Inflammatory macrophage treated with lipopolysaccharide for 4 hours (primary cell): ENCODE measurements at places on chromosomes 1 and 21.

- peak; percentile 86 for DNase-seq
These were observed 5.1 kb downstream of the AHCYL1 start for GRCh38 chr1:109989506-109990301.

DNA sequence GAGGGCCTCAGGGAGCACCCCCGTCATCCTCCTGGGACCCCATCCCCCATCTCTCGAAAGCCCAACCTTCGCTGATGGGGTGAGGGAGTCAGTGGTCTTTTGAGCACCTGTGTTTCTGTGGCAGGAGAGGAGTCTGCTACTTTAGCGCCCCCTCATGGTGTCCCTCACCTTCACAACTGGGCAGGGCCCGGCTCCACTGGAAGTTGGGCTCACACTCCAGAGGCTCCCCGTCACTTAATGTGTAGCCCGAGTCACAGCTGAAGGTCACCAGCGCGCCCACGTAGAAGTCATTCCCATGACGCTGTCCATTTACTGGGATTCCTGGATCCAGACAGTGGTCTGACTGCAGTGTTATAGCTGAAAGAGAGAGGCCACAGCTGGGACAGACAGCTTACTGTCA is 139.5 kb upstream of the HMGB4 start:
- DNase-seq: no peak

DNA sequence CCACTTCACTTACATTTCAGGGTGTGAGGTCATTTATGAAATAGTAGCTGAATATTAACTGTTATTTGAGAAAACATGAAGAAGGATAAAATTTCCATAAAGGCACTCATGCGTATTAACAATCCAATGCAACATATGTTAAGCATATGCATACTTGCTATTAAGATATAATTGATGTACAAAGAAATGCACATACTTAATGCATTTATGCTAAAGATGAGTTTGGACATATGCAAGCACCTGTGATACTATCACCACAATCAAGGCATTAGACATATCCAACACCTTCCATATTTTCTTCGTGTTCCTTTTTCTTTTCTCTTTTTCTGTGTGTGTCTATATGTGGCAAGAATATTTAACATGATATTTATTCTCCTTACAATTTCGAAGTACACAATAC is 464.8 kb upstream of the BRINP3 start:
- DNase-seq: no peak

GRCh38 chr1:151728151-151729054 is 7.1 kb downstream of the RIIAD1 start:
- DNase-seq: no peak

GRCh38 chr1:234925440-234926263 is 203.0 kb downstream of the TOMM20 start:
- DNase-seq: no peak

GRCh38 chr1:67274623-67275325 is 32.9 kb upstream of the IL12RB2 start:
- no peak for DNase-seq

DNA sequence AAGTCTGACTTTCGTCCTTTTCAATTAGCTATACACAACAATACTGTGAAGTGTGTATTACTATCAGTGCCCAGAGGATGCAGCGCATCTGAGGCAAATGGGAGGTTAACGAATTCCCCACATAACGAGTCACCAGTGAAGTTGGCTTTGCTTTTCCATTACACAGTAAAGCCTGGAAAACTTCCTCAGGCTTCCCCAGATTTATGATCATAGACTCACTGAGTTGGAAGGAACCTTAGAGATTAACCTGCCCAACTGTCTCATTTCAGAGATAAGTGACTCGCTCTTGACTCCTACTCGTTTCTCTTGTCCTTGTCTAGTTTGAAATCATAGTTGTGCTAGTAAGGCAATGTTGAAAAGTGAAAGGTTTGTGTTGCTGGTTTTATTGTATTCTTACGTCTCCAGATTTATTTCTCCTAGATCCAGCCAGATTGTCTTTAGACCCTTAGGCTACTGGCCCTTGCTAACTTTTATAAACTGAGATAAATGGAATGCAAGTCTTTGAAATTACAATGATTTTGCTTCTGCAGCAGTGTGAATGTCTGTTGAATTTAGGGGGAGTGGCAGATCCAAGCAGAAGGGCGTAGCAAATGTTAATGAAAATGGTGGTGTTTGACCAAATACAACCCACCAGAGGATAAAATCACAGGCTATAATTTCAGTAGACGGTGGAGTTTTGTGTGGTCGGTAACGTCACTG is 17.3 kb downstream of the S1PR1 start:
- no peak for DNase-seq

DNA sequence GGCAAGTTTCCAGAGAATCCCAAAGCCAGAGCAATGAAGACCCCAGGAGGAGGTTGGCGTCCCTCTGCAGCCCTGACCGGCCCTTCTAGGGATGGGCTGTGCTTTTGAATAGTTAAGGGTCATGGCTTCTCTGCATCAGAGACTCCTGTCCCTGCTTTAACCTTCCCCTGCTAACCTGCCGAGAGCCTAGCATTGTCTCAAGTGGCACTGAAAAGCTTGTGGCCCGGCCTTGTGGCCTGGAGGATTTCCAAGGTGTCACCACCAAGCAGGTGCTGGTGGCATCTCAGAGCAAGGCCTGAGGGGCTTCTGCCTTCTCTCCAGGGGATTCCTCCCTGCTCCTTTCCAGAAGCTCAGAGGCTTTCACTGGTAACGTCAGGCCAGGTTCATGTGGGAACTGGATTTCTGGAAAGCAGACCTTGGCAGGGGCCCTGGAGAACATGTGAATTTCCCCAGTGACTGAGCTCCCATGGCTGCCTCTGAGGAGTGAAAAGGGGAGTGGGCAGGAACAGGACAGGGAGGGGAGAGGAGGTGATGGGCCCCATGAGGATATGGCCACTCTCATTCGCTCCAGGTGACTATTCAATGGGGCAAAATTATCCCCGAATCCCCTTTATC is 409.9 kb downstream of the PTPRU start:
- DNase-seq: no peak

GRCh38 chr1:155977690-155978324 is 540 bp downstream of the ARHGEF2 start:
- peak; percentile 85 for DNase-seq

- no peak for DNase-seq
These were observed 698.0 kb upstream of the RGS18 start for GRCh38 chr1:191460234-191460633.

GRCh38 chr1:181028615-181029014 is 5.2 kb upstream of the MR1 start:
- DNase-seq: peak; percentile 24

DNA sequence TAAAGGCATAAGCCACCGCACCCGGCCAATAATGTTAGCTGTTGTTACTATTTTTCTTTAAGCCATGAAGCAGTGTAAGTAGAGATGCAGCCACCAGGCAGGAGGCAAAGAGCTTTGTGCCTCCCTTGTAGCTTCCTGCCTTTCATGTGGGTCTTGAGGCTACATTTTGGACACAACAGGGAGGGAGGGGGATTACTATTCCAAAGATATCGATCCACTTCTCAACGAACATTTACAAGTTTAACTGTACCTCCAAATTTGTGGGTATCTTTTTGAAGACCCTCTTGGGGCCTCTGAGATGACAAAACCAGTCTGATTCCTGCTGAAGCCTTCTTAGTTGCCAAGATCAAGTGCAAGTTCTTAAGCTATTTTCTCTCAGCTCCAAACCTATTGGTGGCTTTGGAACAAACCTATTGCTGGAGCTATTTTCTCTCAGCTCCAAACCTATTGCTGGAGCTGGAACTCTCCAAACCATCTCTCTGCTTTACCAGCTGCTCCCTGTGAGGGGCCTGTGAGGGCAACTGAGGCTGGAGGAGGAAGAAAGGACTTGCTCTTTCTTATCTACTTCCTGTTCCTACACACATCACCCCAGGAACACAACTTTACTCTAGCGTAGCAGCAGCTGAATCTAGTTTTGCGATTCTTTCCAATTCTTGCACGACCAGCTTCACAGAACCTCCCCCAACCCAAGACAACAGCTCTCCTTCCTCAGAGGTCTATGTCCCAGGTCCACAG is 16.1 kb upstream of the RCAN3 start:
- DNase-seq: no peak

GRCh38 chr1:32716312-32717148 is 14.0 kb upstream of the SYNC start:
- DNase-seq: no peak

DNA sequence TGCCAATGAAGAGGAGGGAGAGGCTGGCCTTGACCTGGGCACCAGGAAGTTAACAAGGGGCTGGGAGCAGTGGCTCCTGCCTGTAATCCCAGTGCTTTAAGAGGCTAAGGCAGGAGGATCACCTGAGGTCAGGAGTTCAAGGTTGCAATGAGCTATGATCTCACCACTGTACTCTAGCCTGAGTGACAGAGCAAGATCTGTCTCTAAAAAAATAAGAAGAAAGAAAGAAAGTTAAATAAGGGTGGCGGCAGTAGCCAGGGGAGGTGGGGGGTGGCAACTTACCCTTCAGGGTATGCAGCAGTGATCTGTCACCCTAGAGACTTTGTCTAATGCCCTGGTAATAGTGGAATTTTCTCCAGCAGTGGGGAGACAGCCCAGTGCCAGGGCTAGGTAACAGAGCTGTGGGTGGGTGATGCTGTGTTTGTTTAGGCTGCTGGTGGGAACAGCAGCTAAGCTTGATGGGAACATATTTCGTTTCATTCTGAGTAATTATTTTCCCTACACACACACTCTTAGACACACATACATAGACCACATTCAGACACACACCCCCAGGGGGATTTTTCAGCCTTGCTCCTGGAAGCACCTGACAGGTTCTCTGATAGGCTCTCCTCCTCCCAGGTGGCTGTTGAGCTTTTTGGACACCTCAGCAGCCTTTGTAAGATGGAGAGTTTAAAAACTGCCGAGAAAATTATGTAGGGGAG is 11.3 kb upstream of the SYT6 start:
- no peak for DNase-seq

GRCh38 chr1:155015527-155016230 is 13.1 kb downstream of the ZBTB7B start:
- DNase-seq: no peak

DNA sequence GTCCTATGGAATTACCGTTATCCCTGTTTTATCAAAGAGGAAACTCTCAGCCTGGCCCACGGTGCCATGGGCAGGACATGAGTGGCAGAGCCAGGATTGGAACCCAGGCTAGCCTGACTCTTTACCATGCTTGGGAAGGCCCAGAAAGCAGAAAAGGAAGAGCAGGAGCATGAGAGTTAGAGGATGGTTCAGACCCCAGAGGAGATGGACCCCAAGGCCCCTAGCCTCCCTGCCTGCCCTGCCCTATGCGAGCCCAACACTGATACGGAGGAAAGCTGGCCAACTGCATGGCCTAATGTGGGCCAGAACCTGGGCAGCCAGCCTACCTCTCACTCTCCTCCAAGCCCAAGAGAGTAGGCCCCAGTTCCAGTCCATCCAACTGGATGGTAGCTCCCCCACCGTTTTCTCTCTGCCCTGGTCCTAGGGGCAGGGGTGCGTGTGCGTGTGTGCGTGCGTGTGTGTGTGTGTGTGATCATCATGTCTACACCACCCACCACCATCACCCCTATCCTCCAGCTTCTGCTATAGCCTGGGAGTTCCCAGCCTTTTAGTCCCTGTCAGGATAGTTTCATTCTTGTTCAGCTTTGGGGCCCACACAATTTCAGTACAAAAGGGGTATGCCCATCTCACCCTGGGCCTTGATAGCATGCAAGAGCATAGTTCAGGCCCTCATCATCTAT is 15.4 kb upstream of the MEX3A start:
- peak; percentile 61 for DNase-seq

DNA sequence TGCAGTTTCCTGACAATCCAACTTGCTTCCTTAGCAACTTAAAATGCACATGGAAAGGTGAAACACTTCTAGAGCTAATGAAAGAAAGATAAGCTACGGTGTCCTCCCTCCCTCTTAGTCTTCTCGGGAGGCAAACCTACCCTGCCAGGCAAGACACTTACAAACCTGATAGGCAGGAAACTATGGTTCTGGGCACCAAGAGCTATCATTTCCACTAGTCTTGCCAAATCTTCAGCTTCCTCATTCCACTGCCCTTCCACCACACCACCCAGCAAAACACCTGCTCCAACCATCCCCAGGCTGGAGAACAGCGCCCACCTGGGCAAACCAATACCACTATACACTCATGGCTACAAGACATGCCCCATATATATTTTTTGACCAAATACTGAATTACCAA is 15.2 kb downstream of the NDC1 start:
- no peak for DNase-seq

DNA sequence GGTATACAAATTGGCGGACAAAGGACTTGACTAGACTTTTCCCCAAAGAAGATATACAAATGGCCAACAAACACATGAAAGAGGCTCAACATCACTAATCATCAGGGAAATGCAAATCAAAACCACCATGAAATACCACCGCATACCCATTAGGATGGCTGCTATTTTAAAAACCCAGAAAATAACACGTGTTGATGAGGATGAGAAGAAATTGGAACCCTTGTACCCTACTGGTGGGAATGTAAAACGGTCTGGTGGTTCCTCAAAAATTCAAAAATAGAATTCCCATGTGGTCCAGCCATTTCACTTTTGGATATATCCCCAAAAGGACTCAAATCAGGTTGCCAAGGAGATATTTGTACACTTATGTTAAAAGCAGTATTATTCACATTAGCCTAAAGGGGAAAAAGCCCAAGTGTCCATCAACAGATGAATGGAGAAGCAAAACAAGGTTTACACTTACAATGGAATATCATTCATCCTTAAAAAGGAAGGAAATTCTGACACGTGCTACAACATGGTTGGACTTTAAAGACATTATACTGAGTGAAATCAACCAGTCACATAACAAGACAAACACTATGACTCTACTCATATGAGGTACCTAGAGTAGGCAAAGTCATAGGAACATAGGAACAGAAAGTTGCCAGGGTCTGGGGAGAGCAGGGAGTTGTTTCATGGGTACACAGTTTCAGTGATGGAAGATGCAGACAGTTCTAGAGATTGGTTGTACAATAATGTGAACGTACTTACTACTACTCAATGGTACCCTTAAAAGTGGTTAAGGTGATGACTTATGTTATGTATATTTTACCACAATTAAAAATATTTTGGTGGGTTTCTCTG is 17.0 kb downstream of the CD34 start:
- no peak for DNase-seq

- no peak for DNase-seq
These were observed 42.9 kb downstream of the ACTL8 start for GRCh38 chr1:17798011-17798410.

- no peak for DNase-seq
These were observed 37.0 kb upstream of the ENAH start for GRCh38 chr1:225689882-225690459.

DNA sequence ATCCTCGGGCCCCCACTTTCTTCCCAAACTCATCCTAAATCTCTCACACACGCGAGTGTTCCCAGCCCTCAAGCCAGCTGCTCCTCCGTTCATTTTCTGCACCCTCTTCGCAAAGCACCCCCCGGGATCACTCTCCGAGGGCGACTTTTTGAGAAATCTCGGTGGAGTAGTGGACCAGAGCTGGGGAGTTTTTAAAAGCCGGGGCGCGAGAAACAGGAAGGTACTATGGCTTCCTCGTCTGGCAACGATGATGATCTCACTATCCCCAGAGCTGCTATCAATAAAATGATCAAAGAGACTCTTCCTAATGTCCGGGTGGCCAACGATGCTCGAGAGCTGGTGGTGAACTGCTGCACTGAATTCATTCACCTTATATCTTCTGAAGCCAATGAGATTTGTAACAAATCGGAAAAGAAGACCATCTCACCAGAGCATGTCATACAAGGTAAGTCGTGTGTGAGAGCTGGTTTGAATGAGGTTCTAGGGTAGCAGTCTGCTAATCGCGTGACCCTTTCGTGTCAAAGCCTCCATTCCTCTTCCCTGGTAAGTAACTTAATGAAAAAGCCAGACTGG is 800 bp downstream of the DR1 start:
- peak; percentile 44 for DNase-seq
